ENCODE measurements at places on chromosomes 3 and 15.
A peak's percentile ranks its signal among the peaks of the same experiment; 100 is the strongest.

DNA sequence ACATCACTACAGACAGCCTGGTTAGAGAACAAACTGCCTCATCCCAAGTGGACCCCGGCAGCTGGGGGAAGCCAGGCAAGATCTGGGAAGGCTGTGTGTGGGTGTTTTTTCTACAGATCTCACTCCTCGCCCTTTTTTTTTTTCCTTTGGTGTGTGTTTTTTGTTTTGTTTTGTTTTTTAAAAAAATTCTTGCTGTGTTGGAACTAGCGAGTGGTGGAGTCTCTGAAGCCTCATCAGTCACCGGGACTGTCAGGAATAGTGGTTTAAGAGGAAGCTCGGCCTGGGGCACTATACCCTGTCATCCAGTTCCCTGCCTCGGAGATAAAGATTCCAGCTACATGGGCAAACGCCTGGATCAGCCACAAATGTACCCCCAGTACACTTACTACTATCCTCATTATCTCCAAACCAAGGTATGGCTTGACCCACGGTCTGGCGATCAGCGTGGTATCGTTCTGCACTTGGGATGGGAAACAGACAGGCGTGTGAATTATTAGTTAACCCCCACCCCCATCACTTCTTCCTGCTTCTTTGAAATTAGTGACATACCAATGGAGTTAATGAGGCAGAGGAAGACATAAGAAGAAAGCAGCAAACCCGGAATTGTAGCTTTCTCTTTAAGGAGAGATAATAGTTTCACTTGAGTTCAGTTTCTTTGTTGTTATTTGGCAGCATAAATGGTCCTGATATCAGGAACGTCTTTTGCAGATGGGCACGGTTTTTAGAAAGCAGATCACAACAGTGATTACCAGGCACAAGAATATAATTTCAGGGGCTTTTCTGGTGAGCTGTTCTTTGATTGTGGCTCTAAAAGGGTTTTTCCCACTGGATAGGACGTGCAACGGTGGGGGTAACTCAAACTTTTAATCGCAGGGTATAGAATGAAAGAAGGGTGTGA is 722 bp downstream of the RBMS3 start:
- H3K4me3 ChIP-seq, result no peak overlapping the region
- peak; percentile 14 for DNase-seq
- H3K4me1 ChIP-seq, result peaks cover 7% of the 10 kb centered on the region
- H3K27ac ChIP-seq, result no peak overlapping the region

DNA sequence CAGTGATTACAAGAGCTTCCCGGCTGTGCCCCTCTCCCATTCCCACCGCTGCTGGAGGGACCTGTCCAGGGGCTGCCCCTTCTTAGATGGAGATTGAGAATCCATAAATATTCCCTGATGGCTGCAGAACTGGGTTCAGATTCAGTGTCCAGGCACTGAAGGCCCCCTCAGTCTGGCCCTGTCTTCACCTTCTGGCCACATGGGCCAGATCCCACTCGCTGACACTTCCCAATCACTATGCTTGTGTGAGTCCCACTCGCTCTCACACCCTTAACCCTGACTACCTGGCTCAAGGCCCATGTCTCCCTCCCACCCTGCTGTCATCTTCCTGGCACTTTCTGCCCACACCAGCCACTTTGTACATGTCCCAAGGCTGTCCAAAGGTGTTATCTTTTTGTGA is 15.5 kb upstream of the MRPS22 start:
- peaks cover 8% of the 10 kb centered on the region for H3K27me3 ChIP-seq
- DNase-seq, result no peak
- H3K4me1 ChIP-seq, result peaks cover 7% of the 10 kb centered on the region

- no peak within 1 kb of the TSS for H3K27ac ChIP-seq
- no peaks in the 10 kb centered on the region for H3K4me1 ChIP-seq
- peak; percentile 59 for DNase-seq
- H3K36me3 ChIP-seq, result no peaks in the 10 kb centered on the region
Observed at GRCh38 chr15:75647370-75648155, at the start of gene SNX33. Gene SNX33, plus strand, starts transcription at chr15:75647912. Its CDS starts 1,191 bp downstream, at chr15:75649103.

- H3K4me1 ChIP-seq, result no peaks in the 10 kb centered on the region
- H3K4me3 ChIP-seq, result no peak overlapping the region
- H3K27ac ChIP-seq, result no peak overlapping the region
- H3K27me3 ChIP-seq, result no peaks in the 10 kb centered on the region
Observed at GRCh38 chr3:4426782-4427344, 40.2 kb downstream of the SUMF1 start.

DNA sequence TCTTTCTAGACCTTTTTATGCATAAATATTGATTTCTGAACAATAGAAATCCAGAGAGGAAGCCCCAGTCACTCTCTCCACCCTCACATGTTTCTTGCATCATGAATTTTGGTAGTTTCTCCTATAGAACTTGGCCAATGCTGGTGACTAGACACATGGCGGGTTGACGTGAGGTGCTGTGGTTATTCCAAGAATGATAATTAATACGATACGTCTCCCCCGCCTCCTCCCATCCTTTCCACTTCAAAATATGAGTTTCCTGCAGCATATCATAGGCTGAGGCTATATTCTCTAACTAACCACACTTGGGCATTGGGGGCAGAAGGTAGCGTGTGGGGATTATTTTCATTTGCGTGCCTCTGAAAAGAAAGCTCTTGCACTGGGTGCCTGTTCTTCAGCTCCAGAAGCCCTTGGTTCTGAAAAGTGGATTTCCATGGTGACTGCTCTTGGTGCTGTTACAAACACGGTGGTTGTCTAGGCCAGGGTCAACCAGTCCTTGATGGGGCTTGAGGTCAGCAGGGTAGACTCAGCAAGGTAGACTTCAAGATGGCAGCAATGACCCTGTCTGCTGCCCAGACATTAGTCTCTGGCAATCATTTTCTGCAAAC is 5.3 kb downstream of the TNFSF10 start:
- peaks cover 28% of the 10 kb centered on the region for H3K36me3 ChIP-seq
- peaks cover 81% of the 10 kb centered on the region for H3K4me1 ChIP-seq
- DNase-seq, result no peak
- H3K27me3 ChIP-seq, result no peaks in the 10 kb centered on the region
- no peak overlapping the region for H3K4me3 ChIP-seq

GRCh38 chr3:127100459-127101410 is 92.2 kb upstream of the PRR23E start:
- H3K27ac ChIP-seq, result no peak overlapping the region
- no peak for DNase-seq
- peaks cover 3% of the 10 kb centered on the region for H3K27me3 ChIP-seq
- no peak overlapping the region for H3K4me3 ChIP-seq
- no peaks in the 10 kb centered on the region for H3K4me1 ChIP-seq

DNA sequence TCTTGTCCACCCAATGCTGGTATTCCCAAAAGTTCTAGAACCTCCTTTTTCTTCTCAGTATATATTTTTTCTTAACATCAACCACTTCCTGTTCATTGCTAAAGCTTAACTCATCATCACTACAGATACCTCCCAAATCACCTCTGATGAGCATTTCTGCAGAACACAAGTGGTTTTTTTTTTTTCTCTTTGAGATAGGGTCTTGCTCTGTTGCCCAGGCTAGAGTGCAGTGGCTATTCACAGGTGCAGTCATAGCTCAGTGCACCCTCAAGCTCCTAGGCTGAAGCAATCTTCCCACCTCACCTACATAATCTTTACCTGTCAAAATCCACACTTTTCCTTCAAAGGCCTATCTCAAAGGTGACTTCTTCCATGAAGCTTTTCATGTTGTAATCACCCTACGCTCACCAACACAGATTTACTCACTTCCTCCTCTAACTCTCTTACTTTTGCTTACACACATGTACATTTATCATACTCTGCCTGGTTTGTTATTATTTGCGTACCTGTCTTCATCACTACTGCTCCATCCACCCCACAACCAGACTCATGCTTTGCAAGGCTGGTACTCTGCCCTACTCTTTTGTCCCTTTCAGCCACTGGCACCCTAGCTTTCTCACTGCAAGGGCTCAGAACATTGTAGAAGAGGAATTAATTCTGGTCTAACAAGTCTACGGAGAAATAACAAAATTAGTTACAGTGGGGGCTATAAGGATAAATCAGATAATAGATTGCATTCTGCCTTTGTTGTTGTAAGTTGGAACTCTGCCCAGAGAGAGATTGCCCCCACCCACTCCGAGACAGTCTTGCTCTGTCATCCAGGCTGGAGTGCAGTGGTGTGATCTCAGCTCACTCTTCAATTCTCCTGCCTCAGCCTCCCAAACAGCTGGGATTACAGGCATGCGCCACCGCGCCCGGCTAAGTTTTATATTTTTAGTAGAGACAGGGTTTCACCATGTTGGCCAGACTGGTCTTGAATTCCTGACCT is 27.5 kb downstream of the HERC1 start:
- H3K4me3 ChIP-seq, result no peak overlapping the region
- DNase-seq, result peak; percentile 26
- no peaks in the 10 kb centered on the region for H3K27me3 ChIP-seq
- peaks cover 10% of the 10 kb centered on the region for H3K4me1 ChIP-seq

DNA sequence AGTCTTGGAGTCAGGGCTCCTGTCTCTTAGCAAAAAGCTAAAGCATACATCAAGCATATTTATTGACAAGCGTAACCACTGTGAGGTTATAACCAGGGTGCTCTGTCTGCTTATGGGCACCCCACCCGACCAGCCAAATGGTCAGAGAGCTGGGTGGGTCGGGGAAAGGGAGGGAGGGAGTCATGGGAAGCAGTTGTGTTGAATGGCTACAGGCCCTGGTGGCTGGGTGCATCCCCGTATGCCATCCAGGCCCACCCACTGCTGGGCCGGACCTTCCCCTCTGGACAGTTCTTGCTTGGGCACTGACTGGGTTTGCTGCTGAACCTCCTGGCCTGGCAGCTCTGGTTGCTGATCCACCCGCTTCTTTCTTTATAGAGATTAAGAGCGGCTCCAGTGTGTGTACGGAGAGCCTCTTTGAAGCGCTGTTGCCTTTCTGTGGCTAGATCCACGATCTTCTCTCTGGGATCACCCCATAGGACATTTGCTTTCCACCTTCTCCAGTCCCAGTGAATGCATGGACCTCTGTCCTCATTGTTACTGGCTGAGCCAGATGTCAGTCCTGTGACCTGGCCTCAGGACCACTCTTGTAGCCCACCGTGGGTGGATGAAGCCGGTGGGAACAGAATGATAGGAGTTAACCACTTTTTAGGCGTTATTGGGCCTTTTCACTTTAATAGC is 59.6 kb downstream of the SMAD3 start:
- no peak overlapping the region for H3K4me3 ChIP-seq
- peak overlapping the region; percentile 68 for H3K27ac ChIP-seq
- H3K4me1 ChIP-seq, result peaks cover 53% of the 10 kb centered on the region
- H3K27me3 ChIP-seq, result no peaks in the 10 kb centered on the region
- no peak for DNase-seq
- H3K36me3 ChIP-seq, result no peaks in the 10 kb centered on the region

GRCh38 chr3:134315286-134316106 is 58.8 kb downstream of the AMOTL2 start:
- H3K27me3 ChIP-seq, result peaks cover 38% of the 10 kb centered on the region
- DNase-seq, result no peak
- H3K4me1 ChIP-seq, result no peaks in the 10 kb centered on the region
- no peaks in the 10 kb centered on the region for H3K36me3 ChIP-seq
- H3K4me3 ChIP-seq, result no peak overlapping the region
- H3K27ac ChIP-seq, result no peak overlapping the region

- no peak for DNase-seq
- H3K4me3 ChIP-seq, result no peak overlapping the region
- H3K27me3 ChIP-seq, result peaks cover 3% of the 10 kb centered on the region
- H3K4me1 ChIP-seq, result peaks cover 10% of the 10 kb centered on the region
- no peak overlapping the region for H3K27ac ChIP-seq
Observed at GRCh38 chr3:194051366-194052149, 84.4 kb upstream of the HES1 start.

DNA sequence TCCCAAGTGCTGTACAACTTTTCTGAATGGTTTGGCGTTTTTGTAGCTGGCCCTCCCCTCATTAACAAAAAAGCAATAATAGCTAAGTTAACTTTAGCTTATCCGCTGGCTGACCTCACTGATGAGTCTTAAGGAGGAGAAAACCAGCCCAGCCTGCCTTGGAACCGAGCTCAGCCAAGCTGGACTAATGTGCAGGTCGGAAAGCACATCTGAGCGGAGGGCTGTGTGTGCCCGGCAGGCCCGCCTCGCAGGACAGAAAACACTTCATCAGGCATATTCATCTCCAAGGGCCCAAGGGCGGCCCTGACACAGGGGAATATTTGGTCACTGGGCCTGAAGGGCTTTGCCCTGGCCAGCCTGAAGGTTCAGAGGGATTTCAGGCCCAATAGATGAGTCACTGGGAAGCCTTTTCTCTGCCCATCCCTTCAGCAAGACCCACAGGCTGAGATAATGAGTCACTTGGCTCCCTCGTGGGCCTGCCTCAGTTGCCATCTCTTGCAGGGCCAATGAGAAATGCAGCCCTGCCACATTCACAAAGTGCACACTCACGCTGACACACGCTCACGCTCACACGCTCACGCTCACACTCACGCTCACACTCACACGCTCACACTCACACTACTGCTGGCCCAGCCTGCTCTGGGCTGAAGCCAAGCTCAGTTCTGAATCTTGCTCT is 75.1 kb downstream of the SLC12A8 start:
- DNase-seq, result no peak
- H3K4me1 ChIP-seq, result no peaks in the 10 kb centered on the region
- no peaks in the 10 kb centered on the region for H3K36me3 ChIP-seq
- no peaks in the 10 kb centered on the region for H3K27me3 ChIP-seq
- H3K27ac ChIP-seq, result no peak overlapping the region
- no peak overlapping the region for H3K4me3 ChIP-seq

DNA sequence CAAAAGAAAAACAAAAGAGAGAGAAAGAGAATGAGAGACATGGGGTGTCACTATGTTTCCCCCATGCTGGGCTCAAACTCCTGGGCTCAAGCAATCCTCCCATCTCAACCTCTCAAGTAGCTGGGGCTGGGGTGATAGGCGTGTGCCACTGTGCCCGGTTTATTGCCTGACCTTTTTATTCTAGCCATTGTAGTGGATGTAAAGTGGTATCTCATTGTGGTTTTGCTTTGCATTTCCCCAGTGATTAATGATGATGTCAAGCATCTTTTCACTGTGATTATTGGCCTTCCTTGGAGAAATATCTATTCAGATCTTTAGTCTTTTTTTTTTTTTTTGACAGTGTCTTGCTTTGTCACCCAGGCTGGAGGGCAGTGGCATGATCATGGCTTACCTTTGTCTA is 37.7 kb upstream of the GK5 start:
- H3K4me3 ChIP-seq, result no peak overlapping the region
- H3K36me3 ChIP-seq, result no peaks in the 10 kb centered on the region
- DNase-seq, result peak; percentile 22
- H3K4me1 ChIP-seq, result no peaks in the 10 kb centered on the region

DNA sequence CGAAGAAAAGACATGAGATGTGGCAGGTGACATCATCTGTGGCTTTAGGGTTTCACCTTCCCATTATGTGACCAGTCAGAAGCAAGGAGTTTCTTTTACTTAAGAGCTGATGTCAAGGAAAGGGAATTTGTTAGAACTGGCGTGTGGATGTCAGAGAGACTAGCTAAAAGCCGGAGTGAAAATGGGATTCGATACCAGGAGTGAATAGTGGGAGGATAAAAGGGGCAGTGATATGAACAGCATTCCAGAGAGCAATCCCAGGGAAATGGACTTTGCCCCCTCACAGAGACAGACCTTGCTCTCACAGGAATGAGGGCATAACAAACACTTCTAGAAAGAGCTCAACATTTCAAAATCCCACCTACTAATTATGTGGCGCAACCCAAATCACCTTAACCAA is 5.9 kb upstream of the FMN1 start:
- H3K36me3 ChIP-seq, result no peaks in the 10 kb centered on the region
- no peak overlapping the region for H3K27ac ChIP-seq
- H3K4me1 ChIP-seq, result peaks cover 14% of the 10 kb centered on the region

All from common myeloid progenitor, CD34-positive (primary cell).